ENCODE measurements at places on chromosomes 1 and 21.

DNA sequence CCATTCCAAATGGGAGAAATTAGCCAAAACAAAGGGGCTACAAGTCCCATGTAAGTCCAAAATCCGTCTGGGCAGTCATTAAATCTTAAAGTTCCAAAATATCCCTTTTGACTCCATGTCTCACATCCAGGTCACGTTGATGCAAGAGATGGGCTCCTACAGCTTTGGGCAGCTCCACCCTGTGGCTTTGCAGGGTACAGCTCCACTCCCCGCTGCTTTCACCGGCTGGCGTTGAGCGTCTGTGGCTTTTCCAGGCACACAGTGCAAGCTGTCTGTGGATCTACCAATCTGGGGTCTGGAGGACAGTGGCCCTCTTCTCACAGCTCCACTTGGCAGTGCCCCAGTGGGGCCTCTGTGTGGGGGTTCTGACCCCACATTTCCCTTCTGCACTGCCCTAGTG is 130.2 kb downstream of the TPR start:
- no peak for DNase-seq

GRCh38 chr1:167428395-167428794 is 89.9 kb downstream of the CD247 start:
- DNase-seq, result no peak

DNA sequence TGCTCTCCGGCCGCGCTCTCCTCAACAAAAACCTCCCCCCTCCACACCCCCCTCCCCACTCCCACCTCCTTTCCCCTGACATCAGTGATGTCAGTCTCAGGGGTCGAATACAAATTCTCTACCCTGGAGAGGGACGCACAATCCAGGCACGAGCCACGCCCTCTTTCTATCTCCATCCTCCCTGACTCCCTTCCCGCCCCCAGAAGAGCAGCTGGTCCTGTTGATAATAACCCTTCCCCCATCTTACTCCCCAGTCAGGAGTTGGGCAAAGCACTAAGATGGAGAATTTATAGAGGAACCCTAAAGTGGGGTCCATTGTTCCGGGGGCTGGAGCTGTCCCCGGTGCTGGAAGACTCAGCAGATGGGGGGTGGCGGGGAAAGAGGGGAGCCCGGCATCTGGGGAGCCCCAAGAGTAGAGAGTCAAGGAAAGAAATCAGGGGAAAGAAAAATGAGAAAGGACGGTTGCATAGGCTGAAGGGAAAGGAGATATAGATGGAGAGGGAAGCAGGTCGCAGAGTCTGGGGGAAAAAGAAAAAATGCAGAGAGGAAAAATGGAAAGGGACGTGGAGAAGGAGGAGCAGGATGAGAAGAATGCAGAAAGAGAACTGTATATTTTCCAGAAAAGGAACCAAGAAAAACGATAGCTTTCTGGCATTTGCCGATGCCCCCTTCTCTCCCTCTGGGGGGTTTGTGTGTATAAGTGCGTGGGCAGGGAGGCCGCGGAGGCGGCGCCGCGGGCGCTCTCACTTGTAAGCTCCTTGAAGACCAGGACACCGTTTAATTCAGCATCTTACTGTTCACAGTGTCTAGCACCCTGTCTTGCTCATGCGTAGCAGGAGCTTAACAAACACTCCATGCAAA is at the start of gene CELF3:
Gene CELF3 (minus strand): TSS at position 33 of the 861 bp plus-strand sequence. CDS start 783 bp downstream, outside the sequence.
- peak; percentile 88 for DNase-seq

DNA sequence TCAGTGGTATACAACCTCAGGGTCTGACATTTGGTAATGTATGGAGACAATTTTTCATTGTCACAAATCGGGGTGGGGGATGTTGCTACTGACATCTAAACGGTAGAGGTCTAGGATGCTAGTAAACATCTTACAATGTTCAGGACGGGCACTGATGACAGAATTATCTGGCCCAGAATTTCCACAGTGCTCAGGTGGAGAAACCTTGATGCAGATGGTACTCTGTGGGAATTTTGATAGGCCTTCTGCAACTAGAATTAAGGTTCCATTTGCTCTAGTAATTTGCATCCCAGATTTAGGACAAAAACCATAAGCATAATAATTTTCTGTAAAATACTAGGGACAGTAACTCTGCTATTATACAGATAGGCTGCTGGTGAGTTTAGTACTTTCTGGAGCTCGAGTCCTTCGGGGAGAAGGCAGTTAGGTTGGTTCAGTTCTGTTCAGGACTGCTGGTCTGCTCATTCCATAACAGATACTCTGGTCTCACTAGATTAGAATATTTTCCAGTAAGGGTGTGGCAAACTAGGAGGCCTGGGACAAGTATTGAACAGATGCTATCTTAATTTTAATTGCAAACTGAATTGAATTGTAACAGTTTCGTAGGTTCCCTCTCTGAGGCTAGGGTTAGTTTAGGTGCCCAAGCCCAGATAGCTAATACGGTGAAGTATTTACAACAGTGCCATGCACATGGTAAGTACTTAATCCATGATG is 11.4 kb downstream of the METTL13 start:
- DNase-seq, result peak; percentile 39

GRCh38 chr21:42843056-42843455 is 36.3 kb downstream of the WDR4 start:
- DNase-seq, result no peak

DNA sequence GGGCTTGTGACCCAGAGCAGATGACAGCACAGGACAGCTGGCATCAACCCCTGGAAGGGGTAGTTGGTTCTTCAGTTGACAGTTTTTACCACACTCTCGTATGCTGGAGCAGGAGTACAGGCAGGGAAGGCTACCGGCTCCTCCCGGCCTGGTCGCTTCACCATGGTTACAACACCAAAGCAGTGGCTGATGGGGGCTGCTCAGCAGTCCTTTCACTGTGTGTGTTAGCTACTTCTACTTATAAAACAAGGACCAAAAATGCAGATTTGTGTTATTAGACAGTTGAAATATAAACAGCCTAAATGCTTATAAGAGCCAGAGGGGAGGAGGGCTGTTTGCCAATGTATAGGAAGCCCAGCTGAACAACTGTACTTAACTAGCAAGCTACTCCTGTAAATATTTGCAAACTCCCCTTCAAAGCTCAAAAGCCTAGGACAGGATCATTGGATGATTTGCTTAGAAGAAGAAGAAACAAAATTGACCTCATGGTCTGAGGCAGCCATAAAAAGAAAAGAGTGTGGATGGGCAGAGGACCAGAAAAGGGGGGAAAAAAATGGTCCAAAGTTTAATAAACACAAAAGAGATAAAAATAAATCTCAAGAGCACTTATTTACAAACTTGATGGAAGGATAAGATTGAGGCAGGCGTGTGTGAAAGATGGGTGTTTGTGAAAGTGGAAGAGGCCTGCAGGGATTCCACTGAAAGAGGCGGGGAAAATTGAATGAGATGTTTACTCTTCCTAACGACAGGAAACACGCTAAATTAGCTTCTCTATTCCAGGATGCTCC is 57.1 kb downstream of the TGFB2 start:
- no peak for DNase-seq

DNA sequence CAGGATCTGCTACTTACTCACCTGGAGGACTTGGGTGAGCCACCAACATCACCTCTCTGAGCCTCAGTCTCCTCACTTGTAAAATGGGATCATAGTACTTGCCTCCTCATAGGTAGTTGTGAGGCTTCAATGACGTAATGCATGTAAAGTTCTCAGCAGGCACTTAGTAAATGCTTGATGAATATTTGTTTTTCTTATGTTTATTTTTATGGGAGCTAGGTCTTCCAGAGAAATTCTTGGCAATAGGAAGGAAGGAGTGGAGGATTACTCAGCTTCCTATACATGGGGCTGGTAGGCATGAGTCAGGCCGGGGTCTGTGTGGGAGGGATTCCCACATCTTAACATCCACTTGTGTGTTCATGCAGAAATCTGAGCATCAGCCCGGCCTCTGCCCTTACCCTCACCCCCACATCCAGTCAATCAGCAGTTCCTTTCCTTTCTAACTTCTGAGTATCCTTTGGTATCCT is 95.4 kb upstream of the USP24 start:
- no peak for DNase-seq

DNA sequence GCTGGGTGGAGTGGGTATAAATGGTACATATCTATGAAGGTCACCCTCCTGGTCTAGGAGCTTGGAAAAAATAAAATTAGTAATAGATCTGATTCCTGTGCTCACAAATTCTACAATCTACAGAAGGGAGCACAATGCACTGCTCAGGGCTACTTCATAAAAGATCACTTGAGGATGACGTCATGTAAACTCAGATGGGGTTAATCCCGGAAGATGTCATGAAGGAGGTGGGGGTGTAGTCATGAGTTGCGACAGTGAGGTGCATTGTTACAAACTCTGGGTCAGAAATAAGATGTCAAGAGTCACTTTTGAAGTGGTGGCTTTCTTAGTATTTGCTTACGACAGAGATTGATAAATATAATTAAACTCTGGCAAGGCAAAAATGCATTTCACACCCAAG is 68.2 kb downstream of the LHX9 start:
- no peak for DNase-seq

GRCh38 chr1:6832531-6833188 is 47.4 kb downstream of the CAMTA1 start:
- no peak for DNase-seq

DNA sequence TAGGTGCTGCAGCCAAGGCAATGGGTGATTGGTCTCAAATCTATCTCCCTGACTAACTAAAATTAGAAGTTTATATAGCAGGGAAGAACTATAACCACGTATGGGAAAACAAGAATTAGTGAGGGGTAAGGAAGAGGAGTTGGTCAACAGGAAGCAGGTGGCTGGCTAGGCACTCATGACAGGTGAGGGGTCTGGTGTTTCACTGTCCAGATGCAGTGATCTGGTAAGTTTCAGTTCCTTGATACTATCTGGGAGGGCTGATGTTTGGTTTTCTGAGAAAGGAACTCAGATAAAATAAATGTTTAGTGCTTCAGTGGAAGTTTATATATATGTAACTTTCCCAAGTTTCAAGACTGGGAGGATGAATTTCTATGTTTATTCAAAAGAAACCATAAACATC is 11.6 kb upstream of the POU2F1 start:
- no peak for DNase-seq

DNA sequence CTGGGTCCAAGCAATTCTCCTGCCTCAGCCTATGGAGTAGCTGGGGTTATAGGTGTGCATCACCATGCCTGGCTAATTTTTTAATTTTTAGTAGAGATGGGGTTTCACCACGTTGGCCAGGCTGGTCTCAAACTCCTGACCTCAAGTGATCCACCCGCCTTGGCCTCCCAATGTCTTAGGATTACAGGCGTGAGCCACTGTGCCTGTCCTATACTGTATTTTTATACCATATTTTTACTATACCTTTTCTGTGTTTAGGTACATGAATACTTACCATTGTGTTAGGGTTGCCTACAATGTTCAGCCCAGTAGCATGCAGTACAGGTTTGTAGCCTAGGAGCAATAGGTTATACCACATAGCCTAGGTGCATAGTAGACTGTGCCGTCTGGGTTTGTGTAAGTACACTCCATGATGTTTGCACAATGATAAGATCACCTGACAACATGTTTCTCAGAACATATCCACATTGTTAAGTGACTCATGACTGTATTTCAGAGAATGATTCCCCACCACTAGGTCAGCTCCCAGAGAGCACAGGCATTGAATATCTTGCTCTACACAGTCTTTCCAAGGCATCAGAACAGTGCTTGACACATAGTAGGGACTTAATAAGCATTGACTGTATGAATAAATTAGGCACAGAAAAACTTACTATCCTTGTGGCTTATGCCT is 6.0 kb upstream of the CITED4 start:
- no peak for DNase-seq

DNA sequence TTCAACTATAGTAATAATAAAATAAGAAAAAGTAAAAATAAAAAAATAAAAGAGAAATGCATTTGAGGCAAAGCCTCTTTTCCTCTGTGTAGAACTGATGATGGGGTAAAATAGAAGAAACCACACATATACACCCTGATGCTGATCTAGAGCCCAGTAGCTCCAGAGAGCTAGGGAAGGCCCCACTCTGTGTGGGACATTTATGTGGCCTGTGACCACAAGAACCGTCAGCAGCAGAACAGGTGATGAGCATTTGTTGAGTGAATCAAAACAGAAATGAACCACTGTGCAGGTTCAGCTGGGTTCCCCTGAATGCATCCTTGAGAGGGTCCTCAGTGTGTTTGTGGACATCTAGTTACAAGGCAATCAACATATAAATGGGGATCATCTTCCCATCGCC is 221.8 kb upstream of the HOOK1 start:
- DNase-seq, result no peak

GRCh38 chr21:36825658-36826057 is 126.7 kb downstream of the SIM2 start:
- no peak for DNase-seq

- no peak for DNase-seq
Measured at GRCh38 chr1:111821121-111821745, 65.5 kb downstream of the DDX20 start.

DNA sequence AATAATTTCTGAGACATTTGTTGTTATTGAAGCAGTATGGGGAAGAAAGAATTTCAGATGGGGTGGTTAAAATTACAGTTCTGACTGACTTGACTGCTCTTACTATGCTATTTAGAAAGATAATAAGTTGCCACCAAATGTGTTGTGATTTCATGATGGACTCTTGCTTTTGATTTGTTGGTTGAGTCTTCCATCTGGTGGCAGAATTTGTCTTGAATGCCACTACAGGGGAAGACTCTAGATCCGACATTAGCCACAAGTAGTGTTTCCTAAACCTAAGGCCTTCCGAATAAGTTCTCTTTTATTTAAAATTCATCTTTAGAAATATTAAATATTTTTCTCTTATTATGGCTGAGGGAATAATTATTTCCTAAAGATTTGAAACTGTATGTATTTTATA is 190.9 kb upstream of the ADGRL4 start:
- no peak for DNase-seq

DNA sequence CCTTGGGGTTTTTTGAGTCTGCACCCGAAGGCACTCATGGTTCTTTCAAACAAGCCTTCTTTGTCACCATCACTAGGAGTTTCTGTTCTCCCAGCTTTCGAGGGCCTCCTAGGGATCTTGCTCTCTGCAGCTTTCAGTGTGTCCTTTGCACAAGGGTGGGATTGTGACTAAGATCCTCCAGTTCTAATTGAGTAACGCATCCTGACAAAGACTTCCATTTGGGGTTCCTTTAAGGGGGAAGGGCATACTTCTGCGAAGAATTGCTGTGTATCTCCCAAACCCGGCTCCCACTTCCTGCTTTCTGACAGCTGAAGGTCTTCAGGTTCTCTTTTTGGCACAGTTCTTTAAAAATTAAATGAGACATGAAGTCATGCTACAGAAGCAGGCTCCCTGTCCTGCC is 139.4 kb downstream of the EDEM3 start:
- DNase-seq, result no peak

Data from hematopoietic multipotent progenitor cell treated with erythropoietin and hydrocortisone succinate and interleukin-3 and kit ligand, for 15 days (in vitro differentiated cells).